Thoracic aorta (tissue), 2 donors: ENCODE measurements at places on chromosomes 5 and 9. TPM values are rescaled to one million over a fixed set of nuclear protein-coding genes. Genes with fewer than 3 reads are reported as not detected.

The CARTPT gene
- total RNA-seq = not detected

The SCGB3A2 gene
- not detected for total RNA-seq

The INSL6 gene
- not detected for total RNA-seq

The NOP16 gene
- total RNA-seq = 6.3 TPM

The TRPM3 gene
- total RNA-seq = 2.1 TPM

DNA sequence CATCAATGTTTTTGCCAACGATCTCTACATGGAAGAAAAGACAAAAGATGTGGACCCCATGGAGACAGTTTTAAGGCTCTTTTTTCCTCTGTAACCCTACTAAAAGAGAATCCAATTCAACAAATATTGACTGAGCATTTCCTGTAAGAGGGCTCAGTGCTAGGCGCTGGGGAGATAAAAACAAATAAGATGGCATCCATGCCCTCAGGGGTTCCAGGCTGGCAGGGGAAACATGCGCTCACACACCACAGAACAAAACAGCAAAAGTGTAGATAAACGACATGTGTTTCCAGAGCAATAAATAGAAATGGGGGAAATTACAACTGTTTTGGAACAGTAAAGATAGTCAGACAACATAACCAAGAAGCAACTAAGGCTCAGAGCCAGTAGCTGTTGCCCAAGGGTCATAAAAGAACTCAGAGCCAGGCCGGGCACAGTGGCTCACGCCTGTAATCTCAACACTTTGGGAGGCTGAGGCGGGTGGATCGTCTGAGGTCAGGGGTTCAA is 25.2 kb downstream of the ZNF608 start:
- H3K27ac ChIP-seq = no peak overlapping the region
- H3K36me3 ChIP-seq = no peaks in the 10 kb centered on the region
- no peaks in the 10 kb centered on the region for H3K4me1 ChIP-seq
- no peak overlapping the region for H3K4me3 ChIP-seq
- no peak for DNase-seq
- H3K27me3 ChIP-seq = no peaks in the 10 kb centered on the region

DNA sequence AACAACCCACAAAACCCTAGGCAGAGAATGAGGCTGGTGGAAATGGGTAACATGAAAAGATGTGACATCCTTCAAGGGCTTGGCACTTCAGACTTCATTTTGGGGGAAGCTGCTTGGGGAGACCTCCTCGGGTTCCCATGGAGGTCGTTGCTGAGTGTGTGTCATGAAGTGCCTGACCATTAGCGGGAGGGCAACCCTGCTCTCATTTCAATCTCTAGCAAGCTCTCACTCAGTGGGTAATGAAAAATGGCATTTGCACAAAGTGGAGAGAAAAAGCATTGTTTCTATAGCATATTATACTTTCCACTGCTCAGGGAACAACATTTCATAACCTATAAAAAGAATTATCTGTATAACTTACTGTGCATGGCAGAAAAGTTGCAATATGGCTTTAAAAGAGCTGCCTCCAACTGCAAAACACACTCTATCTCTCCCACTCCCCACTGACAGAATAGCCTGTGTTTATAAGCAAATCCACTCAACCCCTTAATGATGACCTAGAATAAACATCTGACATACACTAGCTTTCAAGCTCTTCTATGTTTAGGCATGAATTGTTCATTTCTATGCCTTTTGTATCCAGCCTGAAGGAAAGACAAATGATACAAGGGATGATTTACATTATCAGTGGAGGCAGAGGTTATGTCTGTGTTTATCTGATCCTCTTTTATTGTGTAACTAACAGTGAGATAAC is 357.2 kb downstream of the ZSWIM6 start:
- no peak for DNase-seq
- no peaks in the 10 kb centered on the region for H3K27me3 ChIP-seq
- H3K4me3 ChIP-seq = no peak overlapping the region
- no peaks in the 10 kb centered on the region for H3K4me1 ChIP-seq

DNA sequence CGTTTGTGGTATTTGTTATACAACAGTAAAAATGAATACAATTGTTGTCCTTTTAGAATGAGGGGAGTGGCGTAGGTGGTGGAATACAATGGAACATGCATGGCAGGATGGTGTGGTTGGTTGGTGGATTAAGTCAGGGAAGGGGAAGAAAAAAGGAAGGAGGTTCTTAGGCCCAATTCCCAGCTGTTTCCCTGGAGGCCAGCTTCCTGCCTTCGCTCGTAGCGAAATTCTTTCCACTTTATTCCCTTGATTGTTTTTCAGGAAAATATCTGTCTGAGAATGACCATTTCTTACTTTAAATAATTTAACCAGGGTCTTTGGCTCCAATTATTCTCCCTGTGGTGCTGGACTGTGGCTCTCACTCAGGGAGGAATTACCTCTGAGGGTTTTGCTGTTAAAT is 24.1 kb upstream of the DMAC1 start:
- DNase-seq = no peak
- no peak overlapping the region for H3K27ac ChIP-seq
- no peaks in the 10 kb centered on the region for H3K36me3 ChIP-seq
- no peaks in the 10 kb centered on the region for H3K27me3 ChIP-seq

DNA sequence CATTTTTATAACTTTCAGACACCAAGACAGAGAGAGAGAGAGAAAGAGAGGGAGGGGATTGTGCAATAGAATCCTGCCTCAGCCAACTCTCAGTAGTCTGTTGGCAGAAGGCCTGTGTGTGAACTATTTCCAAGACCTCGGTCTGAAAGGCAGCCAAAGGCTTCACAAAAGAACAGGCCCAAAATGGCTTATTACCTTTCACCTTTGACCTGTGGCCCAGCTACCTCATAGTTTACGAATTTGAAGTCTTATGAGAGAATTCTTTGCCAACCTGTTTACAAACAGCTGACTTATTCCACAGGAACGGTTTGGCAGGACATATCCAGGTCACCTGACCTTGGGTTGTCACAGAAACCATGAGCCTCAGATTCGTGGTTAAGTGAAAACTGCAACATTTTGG is 48.6 kb downstream of the NR2F1-AS1 start:
- H3K27me3 ChIP-seq = no peaks in the 10 kb centered on the region
- no peak for DNase-seq
- no peak overlapping the region for H3K4me3 ChIP-seq

GRCh38 chr9:119044806-119045205 is 324.4 kb downstream of the BRINP1 start:
- DNase-seq = no peak
- no peak overlapping the region for H3K27ac ChIP-seq
- no peaks in the 10 kb centered on the region for H3K27me3 ChIP-seq
- H3K4me1 ChIP-seq = no peaks in the 10 kb centered on the region
- no peak overlapping the region for H3K4me3 ChIP-seq
- H3K36me3 ChIP-seq = no peaks in the 10 kb centered on the region

DNA sequence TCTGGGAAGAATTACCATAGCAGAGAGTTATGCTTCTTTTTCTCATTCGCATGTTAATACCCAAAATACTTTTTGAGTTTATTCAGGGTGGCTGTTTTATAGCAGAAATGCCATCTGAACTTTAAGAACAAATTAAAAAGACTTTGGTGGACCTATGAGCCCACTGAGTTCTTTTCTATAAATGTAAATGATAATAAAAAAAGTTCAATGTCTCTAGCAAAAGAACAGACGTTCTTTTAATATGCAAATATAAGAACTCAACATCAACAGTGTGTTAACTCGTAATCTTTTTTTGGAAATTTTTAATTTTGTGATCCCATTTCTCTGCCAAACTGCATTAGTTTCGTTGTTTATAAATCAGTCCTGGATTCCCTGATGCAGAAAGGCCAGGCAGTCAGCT is 1283.0 kb upstream of the NUDT12 start:
- H3K27ac ChIP-seq = no peak overlapping the region
- no peaks in the 10 kb centered on the region for H3K27me3 ChIP-seq
- H3K4me1 ChIP-seq = no peaks in the 10 kb centered on the region
- no peak overlapping the region for H3K4me3 ChIP-seq
- no peaks in the 10 kb centered on the region for H3K36me3 ChIP-seq

- H3K36me3 ChIP-seq = no peaks in the 10 kb centered on the region
- DNase-seq = no peak
- no peak overlapping the region for H3K27ac ChIP-seq
- peaks cover 5% of the 10 kb centered on the region for H3K4me1 ChIP-seq
- no peaks in the 10 kb centered on the region for H3K27me3 ChIP-seq
These were observed 20.0 kb upstream of the RUFY1 start for GRCh38 chr5:179530069-179530998.

DNA sequence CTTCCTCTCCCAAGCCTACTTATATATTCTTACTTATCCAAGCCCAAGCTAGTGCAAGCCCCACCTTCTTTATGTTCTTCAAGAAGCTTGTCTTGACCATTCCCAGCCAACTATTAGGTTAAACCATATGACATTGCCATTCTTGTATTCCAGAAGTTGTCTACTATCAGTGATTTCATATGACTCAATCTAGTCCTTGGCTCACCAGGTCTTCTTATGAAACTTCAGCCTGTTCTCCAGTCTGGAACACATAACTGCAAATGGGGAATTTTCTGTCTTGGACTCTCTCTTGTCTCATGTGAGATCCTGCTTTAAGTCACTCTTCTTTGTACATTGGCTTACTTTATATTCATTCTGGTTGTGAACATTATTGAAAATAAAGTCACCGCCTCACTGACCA is 130.7 kb downstream of the TTLL11 start:
- no peak overlapping the region for H3K4me3 ChIP-seq
- no peak for DNase-seq
- no peaks in the 10 kb centered on the region for H3K36me3 ChIP-seq
- H3K4me1 ChIP-seq = peaks cover 12% of the 10 kb centered on the region
- no peaks in the 10 kb centered on the region for H3K27me3 ChIP-seq

- no peak overlapping the region for H3K4me3 ChIP-seq
- no peaks in the 10 kb centered on the region for H3K4me1 ChIP-seq
- DNase-seq = no peak
- H3K36me3 ChIP-seq = no peaks in the 10 kb centered on the region
- H3K27me3 ChIP-seq = no peaks in the 10 kb centered on the region
These were observed 6.6 kb downstream of the DTWD2 start for GRCh38 chr5:118981783-118982182.

GRCh38 chr5:14528926-14529325 is 52.7 kb upstream of the OTULINL start:
- no peaks in the 10 kb centered on the region for H3K27me3 ChIP-seq
- no peak overlapping the region for H3K27ac ChIP-seq
- no peaks in the 10 kb centered on the region for H3K36me3 ChIP-seq
- DNase-seq = no peak

GRCh38 chr5:174188295-174188694 is 142.8 kb downstream of the NSG2 start:
- no peak overlapping the region for H3K4me3 ChIP-seq
- H3K27ac ChIP-seq = no peak overlapping the region
- DNase-seq = no peak
- H3K4me1 ChIP-seq = no peaks in the 10 kb centered on the region
- H3K36me3 ChIP-seq = no peaks in the 10 kb centered on the region
- no peaks in the 10 kb centered on the region for H3K27me3 ChIP-seq

GRCh38 chr5:56620903-56621677 is 194.3 kb upstream of the MAP3K1 start:
- no peaks in the 10 kb centered on the region for H3K36me3 ChIP-seq
- H3K27ac ChIP-seq = no peak overlapping the region
- no peak overlapping the region for H3K4me3 ChIP-seq
- no peak for DNase-seq

DNA sequence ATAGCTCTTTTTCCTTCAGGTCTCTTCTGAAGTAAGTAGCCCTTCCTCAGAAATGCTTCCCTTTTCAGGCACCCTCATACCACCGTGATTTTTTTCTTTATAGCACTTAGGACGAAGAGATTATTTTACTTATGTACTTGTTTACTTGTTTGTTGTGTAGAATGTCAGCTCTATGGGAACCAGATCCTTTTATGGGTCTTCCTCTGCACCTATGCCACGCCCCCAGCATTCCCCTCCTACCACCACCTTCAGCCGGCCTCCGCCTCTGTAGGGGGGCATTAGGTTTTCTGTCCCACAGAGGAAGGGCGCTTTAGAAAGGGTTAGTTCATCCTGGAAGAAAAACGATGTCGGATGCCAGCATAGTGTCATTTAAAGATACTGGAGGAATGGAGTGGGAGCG is 1.8 kb downstream of the CDKN2B-AS1 start:
- H3K36me3 ChIP-seq = no peaks in the 10 kb centered on the region
- DNase-seq = no peak
- H3K4me3 ChIP-seq = no peak overlapping the region
- no peak overlapping the region for H3K27ac ChIP-seq
- peaks cover 10% of the 10 kb centered on the region for H3K4me1 ChIP-seq

- no peaks in the 10 kb centered on the region for H3K27me3 ChIP-seq
- no peak for DNase-seq
- H3K27ac ChIP-seq = no peak overlapping the region
- no peaks in the 10 kb centered on the region for H3K4me1 ChIP-seq
- H3K4me3 ChIP-seq = no peak overlapping the region
- H3K36me3 ChIP-seq = no peaks in the 10 kb centered on the region
These were observed 198.6 kb downstream of the MSX2 start for GRCh38 chr5:174922955-174923354.

- DNase-seq = no peak
- H3K4me3 ChIP-seq = no peak overlapping the region
- no peaks in the 10 kb centered on the region for H3K36me3 ChIP-seq
- no peak overlapping the region for H3K27ac ChIP-seq
- no peaks in the 10 kb centered on the region for H3K4me1 ChIP-seq
These were observed 212.3 kb downstream of the DOCK8 start for GRCh38 chr9:426976-427375.

DNA sequence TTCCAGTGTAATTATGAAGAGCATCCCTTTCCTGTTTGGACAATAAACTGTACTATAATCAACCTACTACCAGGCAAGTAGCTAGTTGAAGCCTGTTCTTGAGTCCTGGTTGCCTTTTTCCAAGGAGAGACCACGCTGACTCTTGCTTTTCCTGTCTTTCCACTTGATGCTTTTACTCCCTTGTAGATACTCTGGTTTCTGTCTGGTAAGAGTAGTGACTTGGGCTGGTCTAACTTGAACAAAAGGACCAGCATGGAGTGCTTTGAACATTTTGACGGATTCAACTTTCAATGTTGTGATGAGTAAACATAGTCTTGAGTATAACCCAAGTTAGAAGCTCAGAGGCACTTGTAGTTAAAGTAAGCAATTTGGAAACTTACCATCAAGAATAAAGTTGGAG is 464.3 kb downstream of the GADD45G start:
- H3K36me3 ChIP-seq = no peaks in the 10 kb centered on the region
- H3K4me1 ChIP-seq = no peaks in the 10 kb centered on the region
- DNase-seq = no peak
- no peak overlapping the region for H3K4me3 ChIP-seq

- no peak overlapping the region for H3K4me3 ChIP-seq
- no peaks in the 10 kb centered on the region for H3K27me3 ChIP-seq
- no peaks in the 10 kb centered on the region for H3K36me3 ChIP-seq
- no peak for DNase-seq
These were observed 314.8 kb downstream of the ARHGEF28 start for GRCh38 chr5:73940801-73941200.

DNA sequence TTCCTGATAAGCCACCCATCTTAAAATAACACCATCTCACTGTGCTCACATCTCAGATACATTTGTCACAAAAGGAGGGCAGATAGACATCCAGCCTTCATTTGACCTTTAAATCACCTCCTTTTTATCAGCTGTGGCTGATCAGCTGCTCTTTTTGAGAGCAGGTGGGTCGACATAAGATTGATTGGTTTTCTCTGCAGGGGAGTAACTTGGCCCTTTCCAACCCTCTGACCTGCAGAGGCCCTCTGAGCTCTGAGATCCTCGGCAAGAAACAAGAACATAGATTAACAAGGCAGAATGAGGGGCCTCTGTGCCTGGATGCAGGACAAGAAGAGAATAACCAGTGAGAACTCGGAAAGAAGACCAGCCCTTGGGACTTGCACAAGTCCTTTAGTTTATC is 33.5 kb upstream of the GLRA1 start:
- no peak for DNase-seq
- no peak overlapping the region for H3K4me3 ChIP-seq
- H3K36me3 ChIP-seq = no peaks in the 10 kb centered on the region
- no peaks in the 10 kb centered on the region for H3K27me3 ChIP-seq
